MM.1S (cell line): ENCODE measurements at places on chromosomes 2 and 18.
A peak's percentile ranks its signal among the peaks of the same experiment; 100 is the strongest.

- no peak for DNase-seq
Measured at GRCh38 chr18:35268821-35269220, 21.2 kb downstream of the ZSCAN30 start.

GRCh38 chr18:7840411-7840810 lies 273.3 kb downstream of the PTPRM start:
- DNase-seq, result no peak

- DNase-seq, result no peak
Measured at GRCh38 chr2:234754126-234754525, 197.7 kb upstream of the SH3BP4 start.

DNA sequence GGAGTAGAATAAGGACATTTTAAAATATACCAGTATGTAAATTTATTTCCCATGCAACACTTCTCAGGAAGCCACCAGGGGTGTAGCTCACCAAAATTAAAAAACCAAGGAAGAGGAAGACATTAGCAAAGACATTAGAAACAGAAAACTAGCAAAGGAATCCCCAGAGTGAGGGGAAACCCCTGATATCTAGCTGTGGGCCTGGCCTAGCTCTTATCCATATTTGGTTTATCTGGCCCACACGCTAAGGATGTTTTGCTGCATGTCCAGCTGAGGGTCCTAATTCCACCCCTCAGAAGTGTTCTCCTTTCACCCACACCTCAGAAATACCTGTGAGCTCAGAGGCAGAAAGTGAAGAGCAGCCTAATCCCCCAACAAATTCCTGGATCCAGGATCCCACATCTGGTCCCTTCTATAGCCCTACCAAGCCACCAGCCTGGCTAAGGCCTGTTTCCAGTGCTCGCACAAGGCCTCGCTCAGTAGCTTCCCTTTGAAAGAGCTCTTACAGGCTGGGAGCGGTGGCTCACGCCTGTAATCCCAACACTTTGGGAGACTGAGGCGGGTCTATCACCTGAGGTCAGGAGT lies 17.4 kb downstream of the OSBPL1A start:
- no peak for DNase-seq

DNA sequence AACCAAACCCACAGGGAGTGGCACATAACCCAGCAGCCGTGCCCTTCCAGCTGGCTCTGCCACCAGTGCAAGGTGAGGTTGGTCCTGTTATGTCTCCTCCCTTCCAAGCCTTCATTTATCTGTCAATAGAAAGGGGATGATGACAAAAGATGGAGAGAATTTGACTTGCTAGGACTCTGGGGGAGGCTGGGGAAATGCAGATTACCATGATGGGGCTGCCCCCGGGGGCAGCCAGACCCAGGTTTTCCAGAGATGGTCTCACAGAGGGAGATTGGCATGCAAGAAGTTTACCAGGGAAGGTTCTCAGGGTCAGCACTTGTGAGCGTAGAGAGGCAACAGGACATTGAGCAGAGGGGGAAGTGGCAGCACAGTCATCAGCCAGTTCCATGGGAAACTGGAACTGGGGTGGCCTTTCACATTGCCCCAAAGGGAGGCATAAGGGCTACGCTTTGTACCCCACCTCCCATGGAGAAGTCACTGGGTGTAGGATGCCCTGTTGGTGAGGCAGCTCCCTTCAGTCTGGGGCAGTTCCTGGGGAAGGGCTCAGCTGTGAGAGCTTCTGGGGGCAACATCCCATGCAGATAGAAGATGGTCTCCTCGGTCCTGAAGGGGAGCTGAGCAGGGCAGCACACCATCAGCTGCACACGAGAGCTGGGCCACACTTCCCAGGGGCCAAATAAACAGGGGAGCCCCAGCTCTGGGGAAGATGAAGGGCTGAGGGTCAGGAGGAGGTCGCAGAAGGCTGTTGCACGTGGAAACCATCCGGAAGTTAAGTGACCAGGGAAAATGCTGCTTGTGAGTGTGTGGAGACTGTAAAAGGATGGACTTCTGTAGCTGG lies 117.8 kb upstream of the EPC2 start:
- DNase-seq, result no peak

GRCh38 chr2:3778851-3779495 lies 75.6 kb downstream of the DCDC2C start:
- no peak for DNase-seq

- peak; percentile 29 for DNase-seq
Measured at GRCh38 chr18:27017901-27018500, 152.5 kb upstream of the AQP4 start.

DNA sequence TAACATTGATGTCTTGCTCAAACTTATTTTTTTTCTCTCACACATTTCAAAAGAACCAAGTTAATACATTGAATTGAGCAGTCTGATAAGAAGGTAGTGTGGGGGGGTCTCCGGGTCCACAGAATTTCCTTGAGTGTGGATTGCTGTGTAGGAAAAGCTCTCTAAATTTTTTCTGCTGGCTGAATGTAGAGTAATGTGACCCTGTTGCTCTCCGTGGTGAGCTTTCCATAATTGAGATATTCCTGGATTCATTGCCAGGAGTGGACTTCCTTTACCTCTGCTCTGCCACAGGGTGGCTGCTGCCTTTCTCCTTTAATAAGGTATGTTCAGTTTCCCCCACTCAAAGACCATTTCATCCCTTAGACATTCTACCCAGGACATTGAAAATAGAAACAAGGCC lies 50.9 kb downstream of the PKP4 start:
- DNase-seq, result no peak

DNA sequence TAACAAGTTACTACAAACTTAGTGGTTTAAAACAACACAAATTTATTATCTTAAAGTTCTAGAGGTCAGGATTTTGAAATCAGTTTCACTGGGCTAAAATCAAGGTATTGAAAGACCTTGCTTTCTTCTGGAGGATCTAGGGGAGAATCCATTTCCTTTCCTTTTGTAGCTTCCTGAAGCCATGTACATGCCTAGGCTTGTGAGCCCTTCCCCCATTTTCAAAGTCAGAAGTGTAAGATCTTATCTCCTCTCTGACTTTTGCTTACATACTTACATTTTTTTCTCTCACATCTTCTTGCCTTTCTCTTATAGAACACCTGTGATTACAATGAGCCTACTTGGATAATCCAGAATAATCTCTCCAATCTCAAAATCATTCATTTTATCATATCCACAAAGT lies 78.7 kb upstream of the MBOAT2 start:
- DNase-seq, result no peak

GRCh38 chr2:44181648-44182047 lies 13.0 kb downstream of the PPM1B start:
- no peak for DNase-seq

GRCh38 chr2:85405201-85406059 lies 4.7 kb downstream of the CAPG start:
- DNase-seq, result no peak

GRCh38 chr2:69483696-69484095 lies 46.5 kb upstream of the NFU1 start:
- no peak for DNase-seq

DNA sequence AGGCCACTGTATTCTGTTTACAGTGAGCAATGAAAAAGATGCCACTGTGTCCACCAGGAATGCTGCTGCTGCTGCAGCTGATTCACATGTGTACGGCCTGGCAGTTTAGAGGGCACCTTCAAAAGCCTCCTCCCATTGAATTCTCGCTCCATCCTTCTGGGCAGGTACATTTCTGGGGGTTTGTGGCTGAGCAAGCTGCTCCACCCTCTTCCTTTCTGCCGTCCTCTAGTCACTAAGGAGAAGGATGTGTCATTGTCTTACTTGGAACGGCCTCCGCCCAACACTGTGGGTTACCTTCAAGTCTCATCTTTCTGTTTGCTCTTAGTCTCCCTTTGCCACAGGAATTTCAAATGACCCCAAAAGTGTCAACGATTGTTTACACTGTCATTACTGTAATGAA lies 182.0 kb downstream of the ZBTB7C start:
- DNase-seq, result peak; percentile 75

GRCh38 chr18:75268364-75268646 lies 57.7 kb downstream of the TSHZ1 start:
- DNase-seq, result no peak

DNA sequence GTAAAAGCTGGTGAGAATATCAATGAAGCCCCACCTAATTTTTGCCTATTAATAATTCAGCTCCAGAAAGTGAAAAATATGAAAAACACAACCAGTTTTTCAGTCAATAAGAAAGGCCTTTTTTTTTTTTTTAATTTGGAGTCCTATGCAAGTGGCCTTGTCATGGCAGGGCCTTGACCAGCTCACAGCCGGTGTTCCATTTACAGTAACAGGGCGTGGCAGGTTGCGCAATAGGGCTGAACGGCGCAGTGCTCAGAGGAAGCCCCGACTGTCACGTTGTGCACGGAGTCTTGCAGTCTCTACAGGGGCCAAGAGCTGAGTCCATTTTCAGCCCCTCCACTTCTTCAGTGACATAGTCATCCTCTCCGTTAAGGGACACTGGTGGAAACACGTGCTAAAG lies 184.1 kb upstream of the FN1 start:
- no peak for DNase-seq

GRCh38 chr2:31137211-31138036 lies 816 bp downstream of the GALNT14 start:
- peak; percentile 26 for DNase-seq

GRCh38 chr2:116917196-116917595 lies 897.3 kb upstream of the DDX18 start:
- DNase-seq, result no peak

GRCh38 chr18:28171837-28172236 lies 5.1 kb downstream of the CDH2 start:
- no peak for DNase-seq

- DNase-seq, result no peak
Measured at GRCh38 chr2:171310889-171311288, 122.9 kb downstream of the METTL8 start.

DNA sequence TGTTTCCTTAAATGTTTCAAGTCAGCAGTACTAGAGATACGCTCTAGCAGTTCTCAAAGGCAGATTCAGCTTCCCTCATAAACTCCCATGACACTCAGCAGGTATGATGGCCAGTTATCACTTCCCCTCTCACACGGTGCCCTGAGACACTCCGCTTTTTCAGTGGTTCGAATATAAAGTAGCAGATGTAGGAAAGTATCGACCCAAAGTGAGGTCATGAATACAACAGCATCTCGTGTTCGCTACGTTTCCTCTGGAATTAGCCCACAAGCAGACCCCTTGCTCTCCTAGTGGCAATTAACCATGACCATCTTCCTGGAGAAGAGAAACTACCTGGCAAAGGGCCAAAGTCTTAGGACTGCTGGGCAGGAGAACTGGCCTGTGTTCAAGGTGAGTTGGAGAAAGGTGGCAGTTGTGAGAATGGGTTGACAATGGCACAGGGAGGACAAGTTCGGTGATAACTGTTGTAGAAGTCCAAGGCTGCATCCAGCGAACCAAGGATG lies 9.3 kb upstream of the AGBL5 start:
- no peak for DNase-seq

- no peak for DNase-seq
Measured at GRCh38 chr2:226137201-226137811, 662.3 kb downstream of the IRS1 start.

GRCh38 chr2:110664135-110664534 lies 13.7 kb downstream of the BUB1 start:
- DNase-seq, result no peak

DNA sequence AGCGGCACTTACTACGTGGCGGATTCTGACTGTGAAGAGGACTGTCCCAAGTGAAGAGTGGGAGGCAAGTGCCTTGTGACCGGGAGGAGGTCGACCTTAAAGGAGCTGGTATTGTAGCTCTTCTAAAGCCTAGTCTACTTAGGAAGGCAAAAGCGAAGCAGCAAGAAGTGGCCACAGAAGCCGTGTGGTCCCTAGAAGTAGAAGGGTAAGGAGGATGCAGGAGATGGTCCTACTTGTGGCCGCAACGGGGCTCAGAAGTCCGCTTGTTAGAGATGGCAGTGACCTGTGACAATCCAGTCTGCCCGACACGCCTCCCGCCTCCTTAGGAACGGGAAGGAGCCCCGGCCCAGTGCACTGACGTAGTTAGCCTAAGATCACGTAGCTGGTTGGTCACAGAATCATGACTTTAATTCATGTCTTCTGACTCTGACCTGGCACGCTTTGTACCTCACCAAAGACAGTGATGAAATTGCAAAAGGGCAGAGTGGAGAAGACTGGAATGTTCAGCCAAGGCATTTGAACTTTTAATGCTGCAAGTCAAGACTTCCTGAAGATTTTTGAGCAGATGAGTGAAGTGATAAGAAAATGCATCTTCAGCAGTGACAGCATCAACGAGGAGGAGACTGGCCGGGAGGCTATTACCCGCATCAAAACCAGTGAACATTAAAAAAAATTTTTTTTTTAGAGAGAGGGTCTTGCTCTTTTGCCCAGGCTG lies 749 bp upstream of the EIF2AK3 start:
- peak; percentile 89 for DNase-seq
